ENCODE measurements at places on chromosomes 1 and 21.

GRCh38 chr1:193542690-193543089 lies 356.3 kb upstream of the B3GALT2 start:
- no peak for DNase-seq

DNA sequence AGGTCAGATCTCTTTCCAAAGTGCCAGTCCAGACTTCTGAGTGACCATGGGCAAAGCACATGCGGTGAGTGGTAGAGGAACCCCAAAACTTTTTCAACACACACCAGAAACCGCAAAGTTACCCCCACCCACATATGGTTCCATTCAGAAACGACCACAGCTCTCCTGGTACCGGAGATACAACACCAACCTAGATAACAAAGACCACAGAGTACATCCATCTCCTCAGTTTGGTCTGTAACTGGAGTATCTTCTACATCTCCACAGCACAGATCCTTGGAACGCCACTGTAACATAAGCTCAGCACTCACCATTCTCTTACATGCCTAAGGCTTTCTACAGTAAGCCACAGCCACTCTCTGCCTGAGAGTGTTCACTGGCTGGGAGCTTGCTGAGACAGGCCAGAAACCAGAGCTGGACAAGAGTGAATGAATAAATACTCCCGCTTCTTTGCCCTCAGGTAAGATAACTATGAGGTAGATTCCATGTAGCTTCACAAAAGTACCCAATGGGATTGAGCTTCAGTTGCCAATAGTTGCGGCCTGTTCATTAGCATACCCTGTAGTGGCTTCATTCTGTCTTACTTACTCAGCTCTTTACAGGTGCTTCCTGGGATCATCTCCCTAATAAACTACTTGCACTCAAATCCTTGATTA lies 81.8 kb downstream of the SMYD3 start:
- DNase-seq = no peak

DNA sequence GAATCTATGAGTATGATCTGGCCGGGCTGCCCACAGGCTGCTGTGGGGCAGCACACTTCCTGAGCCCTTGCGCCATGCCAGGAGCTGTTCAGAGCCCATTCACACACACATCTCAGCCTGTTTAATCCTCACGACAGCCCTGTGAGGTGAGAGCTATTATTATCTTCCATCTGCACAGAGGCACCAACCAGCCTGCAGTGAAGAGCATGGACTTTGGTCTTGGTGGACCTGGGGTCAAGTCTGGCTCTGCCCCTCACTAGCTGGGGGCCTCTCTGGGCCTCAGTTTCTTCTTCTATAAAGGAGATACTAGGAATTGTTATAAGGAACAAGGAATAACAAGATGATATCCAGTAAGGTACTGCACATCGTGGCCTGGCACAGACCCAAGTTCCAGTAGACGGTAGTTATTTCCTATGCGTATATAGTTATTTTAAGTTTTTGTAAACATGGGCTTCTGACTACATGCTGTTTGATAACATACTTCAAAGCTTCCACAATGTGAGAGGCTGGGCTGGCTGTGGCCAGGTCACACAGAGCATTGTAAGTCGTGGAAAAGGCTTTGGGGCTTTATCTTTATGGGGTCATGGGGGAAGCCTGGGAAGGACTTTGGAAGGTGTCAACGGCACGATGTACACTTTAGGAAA lies 3.4 kb upstream of the PADI2 start:
- peak; percentile 71 for DNase-seq

DNA sequence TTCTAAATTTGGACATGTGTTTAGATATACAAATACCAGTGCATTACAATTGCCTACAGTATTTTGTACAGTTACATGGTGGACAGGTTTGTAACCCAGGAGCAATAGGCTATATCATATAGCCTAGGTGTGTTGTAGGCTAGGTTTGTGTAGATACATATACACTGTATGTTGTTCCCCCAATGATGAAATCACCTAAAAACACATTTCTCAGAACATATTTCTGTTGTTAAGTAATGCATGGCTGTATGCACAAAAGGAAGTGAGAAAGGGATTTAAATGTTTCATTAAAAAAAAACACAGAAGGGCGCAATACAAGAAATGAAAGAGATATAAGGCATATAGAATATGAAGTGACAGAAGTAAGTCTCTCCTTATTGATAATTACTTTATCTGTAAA lies 32.0 kb downstream of the S100B start:
- no peak for DNase-seq

GRCh38 chr1:51214615-51215131 lies 21.4 kb upstream of the RNF11 start:
- peak; percentile 91 for DNase-seq

GRCh38 chr21:46633566-46633965 lies 1.9 kb upstream of the PRMT2 start:
- no peak for DNase-seq
